ENCODE measurements at places on chromosomes 12 and 14. TPM values are rescaled to one million over a fixed set of nuclear protein-coding genes. Genes with fewer than 3 reads are reported as not detected.

DNA sequence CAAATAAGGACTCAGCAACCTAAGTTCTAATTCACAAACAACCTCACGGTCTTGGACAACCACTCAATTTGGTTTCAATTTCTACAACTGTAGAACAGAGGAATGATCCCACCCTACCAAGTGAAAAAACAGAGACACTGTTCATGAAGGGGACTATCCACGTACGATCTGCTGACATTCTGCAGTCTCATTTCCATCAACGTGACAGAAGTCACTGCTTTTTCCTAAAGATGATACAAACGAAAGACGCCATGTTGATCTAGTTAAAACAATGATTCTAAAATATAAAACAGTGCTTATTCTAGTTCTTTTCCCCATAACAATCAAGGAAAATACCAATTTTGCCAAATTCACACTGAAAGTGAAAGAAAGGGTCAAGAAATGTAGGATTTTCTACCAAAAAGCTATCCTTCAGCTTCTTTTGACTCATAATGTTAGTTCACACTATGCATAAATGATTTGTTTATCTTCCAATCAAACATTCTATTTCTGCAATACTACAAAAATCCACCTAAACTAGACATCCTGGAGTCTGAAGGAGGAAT lies 38.1 kb downstream of the CORO1C start:
- no peak for DNase-seq
- no peaks in the 10 kb centered on the region for H3K36me3 ChIP-seq
- no peaks in the 10 kb centered on the region for H3K27me3 ChIP-seq
- peaks cover 55% of the 10 kb centered on the region for H3K4me1 ChIP-seq

Gene SNX6
- 26.7 TPM for polyA plus RNA-seq

DNA sequence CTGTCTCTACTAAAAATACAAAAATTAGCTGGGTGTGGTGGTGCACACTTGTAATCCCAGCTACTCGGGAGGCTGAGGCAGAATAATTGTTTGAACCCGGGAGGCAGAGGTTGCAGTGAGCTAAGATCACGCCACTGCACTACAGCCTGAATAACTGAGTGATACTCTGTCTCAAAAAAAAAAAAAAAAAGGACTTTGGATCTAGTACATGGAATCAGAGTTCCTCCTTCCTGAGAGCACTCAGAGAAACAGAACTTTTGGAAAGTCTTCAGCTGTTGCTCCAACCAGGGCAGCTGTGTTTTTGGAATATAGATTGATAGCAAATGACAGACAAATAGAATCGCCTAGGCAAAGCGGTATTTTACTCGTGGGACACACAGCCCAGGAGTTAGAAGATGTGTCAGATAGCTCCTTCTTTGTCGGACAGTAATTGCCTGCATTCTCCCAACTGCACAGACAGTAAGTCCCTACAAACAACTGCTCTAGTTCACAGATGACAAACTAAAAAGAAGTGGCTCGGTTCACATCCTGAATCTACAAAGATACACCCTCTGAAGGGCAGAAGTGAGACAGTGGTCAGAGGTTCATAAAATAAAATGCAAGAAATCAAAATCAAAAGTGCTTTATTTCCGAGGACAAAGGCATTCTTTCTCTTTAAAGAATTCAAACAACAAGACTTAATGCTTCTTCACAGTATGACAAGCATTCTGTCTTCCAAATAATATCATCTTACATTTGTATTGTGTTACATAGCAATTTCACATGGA lies 17.1 kb upstream of the NEK9 start:
- H3K27me3 ChIP-seq, result no peaks in the 10 kb centered on the region
- peaks cover 74% of the 10 kb centered on the region for H3K4me1 ChIP-seq
- H3K27ac ChIP-seq, result no peak overlapping the region

- H3K27ac ChIP-seq, result no peak overlapping the region
- peak; percentile 79 for DNase-seq
- no peak overlapping the region for H3K4me3 ChIP-seq
- no peaks in the 10 kb centered on the region for H3K36me3 ChIP-seq
These were observed 29.0 kb downstream of the SLC2A3 start for GRCh38 chr12:7907009-7907408.

GRCh38 chr12:53345486-53346188 lies 9.5 kb upstream of the SP7 start:
- DNase-seq, result peak; percentile 21
- H3K27me3 ChIP-seq, result no peaks in the 10 kb centered on the region

DNA sequence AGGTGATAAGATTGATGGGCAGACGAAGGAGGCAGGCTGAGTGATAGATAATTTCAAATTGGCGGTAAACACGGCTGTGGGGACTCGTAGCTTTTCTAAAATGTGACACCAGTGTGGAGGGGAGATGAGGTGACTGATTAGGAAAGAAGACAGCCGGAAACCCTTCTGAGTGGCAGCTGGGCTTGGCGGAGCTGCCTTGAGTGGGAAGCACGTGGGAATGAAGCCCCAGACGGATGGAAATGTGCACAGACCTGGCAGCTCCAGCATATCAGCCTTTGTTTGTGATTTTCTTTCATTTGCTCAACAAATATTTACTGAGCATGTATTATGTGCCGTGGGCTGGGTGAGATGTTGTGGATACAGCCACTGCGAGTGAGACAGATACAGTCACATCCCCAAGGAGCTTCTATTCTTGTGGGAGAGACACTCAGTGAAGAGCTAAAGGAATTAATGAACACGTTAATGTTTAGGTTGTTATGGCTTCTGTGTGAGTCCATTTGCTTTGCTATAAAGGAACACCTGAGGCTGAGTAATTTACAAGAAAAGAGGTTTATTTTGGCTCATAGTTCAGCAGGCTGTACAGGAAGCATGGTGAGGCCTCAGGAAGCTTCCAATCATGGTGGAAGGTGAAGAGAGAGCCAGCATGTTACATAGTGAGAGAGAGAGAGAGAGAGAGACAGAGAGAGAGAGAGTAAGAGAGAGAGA lies 65.5 kb upstream of the LHX5 start:
- H3K4me1 ChIP-seq, result no peaks in the 10 kb centered on the region
- peaks cover 20% of the 10 kb centered on the region for H3K27me3 ChIP-seq
- H3K36me3 ChIP-seq, result no peaks in the 10 kb centered on the region

DNA sequence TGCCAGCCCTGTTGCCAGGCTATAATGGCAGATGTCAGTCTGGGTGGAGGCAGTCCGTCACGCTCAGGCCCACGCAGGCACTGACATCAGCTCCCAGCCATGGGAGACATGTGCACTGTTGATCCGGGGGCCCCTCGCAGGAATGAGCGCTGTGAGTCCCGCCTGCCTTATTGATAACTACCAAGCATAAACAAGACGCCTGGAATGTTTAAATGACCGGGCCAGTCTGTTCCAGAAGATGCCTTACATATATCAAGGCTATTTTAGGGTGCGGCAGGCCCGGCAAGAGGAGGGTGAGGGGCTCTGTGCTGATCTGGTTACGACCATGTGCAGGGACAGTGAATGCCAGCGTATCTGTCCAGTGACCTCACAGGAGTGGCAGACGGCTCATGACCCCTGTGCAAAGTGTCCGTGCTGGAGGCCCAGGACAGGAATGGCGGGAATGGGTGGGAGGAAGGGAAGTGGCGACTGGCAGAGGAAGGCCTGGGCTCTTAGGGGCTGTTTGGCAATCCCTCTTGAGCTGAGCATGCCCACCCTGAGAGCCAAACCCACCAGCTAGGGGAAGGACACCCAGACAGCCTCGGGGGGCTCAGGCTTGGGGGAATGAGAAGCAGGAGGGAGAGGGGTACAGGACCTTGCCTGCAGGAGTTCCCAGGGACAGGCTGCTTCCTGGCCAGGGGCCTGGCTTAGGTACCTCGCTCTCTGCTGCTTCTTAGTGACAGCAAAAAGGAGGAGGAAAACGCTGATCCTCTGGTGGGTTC lies 49.3 kb downstream of the DLK1 start:
- H3K36me3 ChIP-seq, result no peaks in the 10 kb centered on the region
- no peaks in the 10 kb centered on the region for H3K27me3 ChIP-seq
- H3K27ac ChIP-seq, result no peak overlapping the region
- DNase-seq, result peak; percentile 12

Gene CFAP54
- 0.08 TPM for polyA plus RNA-seq

DNA sequence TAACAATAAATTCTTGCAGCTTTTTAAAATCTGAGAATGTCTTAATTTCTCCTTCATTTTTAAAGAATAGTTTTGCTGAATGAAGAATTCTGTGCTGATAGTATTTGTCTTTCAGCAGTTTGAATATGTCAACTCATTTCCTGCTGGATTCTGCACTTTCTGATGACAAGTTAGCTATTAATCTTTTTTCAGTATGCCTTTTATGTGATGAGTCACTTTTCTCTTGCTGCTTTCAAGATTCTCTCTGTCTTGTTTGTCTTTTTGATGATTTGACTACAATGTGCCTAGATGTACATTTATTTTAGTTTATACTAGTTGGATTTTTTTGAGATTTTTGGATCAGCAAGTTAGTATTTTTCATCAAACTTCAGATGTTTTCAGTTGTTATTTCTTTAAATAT lies 87.9 kb upstream of the AVPR1A start:
- no peak overlapping the region for H3K4me3 ChIP-seq
- no peak for DNase-seq
- H3K36me3 ChIP-seq, result no peaks in the 10 kb centered on the region
- no peaks in the 10 kb centered on the region for H3K27me3 ChIP-seq
- H3K4me1 ChIP-seq, result no peaks in the 10 kb centered on the region
- no peak overlapping the region for H3K27ac ChIP-seq

DNA sequence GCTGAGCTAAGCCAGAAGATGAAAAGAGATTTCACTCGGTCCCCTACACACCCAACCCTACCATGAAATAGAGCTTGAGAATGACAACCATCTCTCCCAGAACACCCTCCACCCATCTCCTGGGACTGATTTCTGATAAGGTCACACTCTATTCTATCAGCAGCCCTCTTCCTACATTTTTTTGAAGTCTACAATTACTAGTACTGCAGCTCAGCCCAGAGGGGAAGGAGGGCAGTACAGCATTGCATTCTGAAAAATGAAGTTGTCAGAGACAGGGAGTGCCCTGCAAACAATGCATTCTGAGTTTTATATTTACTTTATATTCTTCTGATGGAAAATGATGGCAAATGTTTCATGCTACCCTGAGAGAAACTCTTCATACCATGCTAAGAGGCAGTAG lies 318.5 kb downstream of the BCAT1 start:
- H3K27me3 ChIP-seq, result no peaks in the 10 kb centered on the region
- no peak overlapping the region for H3K4me3 ChIP-seq
- H3K36me3 ChIP-seq, result no peaks in the 10 kb centered on the region

Gene PLEKHG7
- not detected for polyA plus RNA-seq

DNA sequence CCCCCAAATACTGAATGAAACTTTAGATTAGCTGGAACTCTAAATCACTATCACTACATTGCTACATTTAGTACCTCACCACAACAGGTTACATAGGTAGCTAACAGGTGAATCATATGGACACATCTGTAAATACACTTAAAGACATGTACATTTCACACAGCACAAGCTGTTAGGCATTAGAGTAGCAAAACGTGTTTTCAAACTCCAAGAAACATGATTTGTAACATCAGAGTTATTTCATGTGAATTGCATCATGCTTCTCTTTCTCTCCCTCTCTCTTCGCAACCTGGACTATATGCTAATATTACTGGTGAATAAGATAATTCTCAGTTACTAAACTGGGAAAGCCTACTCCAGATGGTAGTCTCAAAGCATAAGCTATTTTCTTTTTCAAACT lies 4.3 kb downstream of the SEL1L start:
- no peak overlapping the region for H3K27ac ChIP-seq
- H3K4me1 ChIP-seq, result peaks cover 65% of the 10 kb centered on the region
- DNase-seq, result no peak
- H3K36me3 ChIP-seq, result no peaks in the 10 kb centered on the region

DNA sequence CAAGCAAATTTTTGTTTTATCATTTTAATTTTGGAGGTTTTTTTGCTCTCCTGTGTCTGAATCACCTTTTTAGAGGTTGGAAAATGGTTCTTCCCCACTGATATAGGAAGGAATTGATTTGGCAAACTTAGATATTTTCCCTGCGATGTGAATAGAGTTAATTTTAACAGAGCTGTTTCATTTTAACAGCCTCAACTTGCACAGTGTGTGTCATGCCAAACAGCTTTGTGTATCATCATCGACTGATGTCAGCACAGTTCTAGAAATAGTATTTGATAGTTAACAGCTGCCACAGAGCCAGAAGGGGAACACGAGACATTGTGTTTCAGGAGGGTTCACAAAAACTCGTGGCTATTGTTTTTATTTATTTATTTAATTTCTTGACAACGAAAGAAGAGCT lies 243.1 kb upstream of the FOXN3 start:
- no peak overlapping the region for H3K4me3 ChIP-seq
- DNase-seq, result no peak
- H3K4me1 ChIP-seq, result no peaks in the 10 kb centered on the region
- H3K27me3 ChIP-seq, result no peaks in the 10 kb centered on the region

Gene AICDA
- not detected for polyA plus RNA-seq

- no peaks in the 10 kb centered on the region for H3K36me3 ChIP-seq
- DNase-seq, result peak; percentile 31
- H3K27me3 ChIP-seq, result no peaks in the 10 kb centered on the region
- H3K4me1 ChIP-seq, result peaks cover 15% of the 10 kb centered on the region
- peak overlapping the region; percentile 83 for H3K27ac ChIP-seq
These were observed 40.2 kb downstream of the SH2B3 start for GRCh38 chr12:111445726-111446581.

DNA sequence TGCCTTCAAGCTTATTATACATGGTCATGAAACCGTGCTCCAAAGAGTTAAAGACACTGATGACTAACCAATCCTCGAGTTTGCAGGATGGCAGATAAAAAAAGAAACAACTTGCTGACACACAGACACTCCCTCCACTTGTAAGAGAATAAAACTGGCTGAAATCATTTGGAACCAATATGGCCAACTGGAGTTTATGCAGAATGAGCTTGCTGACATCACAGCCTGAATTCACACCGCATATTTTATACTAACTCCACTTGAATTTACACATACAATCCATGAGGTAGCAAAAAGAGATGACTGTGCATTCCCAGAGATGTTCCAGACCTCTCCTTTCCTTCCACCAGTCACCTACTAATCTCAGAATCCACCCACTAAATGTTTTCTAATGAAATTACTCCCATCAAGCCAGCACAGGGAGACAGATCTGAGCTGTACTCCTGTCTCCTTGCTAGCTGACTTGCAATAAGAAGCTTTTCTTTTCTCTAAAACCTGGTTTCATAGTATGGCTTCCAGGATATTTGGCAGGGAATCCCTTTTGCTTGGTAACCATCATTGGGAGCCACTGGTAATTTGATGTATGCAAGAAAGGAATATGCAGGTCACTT lies 15.8 kb upstream of the PTPRR start:
- DNase-seq, result no peak
- H3K36me3 ChIP-seq, result no peaks in the 10 kb centered on the region
- no peaks in the 10 kb centered on the region for H3K27me3 ChIP-seq
- no peaks in the 10 kb centered on the region for H3K4me1 ChIP-seq

DNA sequence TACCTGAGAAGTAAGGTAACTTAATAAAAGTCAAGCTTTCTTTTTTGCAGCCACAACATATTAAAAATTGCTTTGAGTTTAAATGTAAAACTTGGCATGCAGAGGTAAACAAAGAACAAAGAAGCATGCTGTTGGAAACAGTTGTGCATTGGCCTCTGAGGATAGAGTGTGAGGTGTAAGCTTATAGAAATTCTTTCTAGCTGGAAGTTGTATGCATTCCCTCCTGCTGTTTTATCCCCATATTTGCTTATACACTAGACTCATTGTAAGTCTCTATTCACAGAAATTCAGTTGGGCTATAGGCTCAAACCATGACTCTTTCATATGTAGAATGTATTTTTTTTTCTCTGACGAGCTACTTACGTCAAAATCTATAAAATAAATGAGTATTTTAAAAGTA lies 316.3 kb downstream of the SLC6A15 start:
- no peaks in the 10 kb centered on the region for H3K4me1 ChIP-seq
- H3K27ac ChIP-seq, result no peak overlapping the region

- H3K4me1 ChIP-seq, result peaks cover 43% of the 10 kb centered on the region
- no peaks in the 10 kb centered on the region for H3K36me3 ChIP-seq
- DNase-seq, result no peak
- H3K4me3 ChIP-seq, result no peak overlapping the region
- H3K27me3 ChIP-seq, result no peaks in the 10 kb centered on the region
- no peak overlapping the region for H3K27ac ChIP-seq
These were observed 193.3 kb upstream of the KRR1 start for GRCh38 chr12:75704664-75705063.

Gene SDSL
- 15.9 TPM for polyA plus RNA-seq
